Fibroblast of pulmonary artery (primary cell): ENCODE measurements at places on chromosomes 3 and 15.

- no peak for DNase-seq
These were observed 73.2 kb upstream of the ZBED2 start for GRCh38 chr3:111668326-111668725.

DNA sequence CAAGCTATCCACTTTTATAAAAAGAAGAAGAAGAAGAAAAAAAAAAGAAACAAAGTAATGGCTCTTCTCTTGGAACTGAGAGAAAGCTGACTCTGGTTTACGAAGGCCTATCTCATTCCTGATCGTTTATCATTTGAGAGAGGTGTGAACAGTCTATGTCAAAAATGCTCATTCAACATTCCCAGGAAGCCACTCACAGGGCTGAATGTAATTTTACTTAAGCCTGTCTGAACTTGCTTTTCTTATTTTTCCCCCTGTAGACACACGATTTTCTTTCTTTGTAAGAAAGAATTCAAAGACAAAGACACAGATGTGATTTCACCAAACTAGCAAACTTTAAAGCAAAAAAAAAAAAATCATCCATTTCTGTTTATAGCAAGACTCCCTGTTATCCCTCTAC lies 805.8 kb downstream of the FHIT start:
- no peak for DNase-seq

- DNase-seq: peak; percentile 61
These were observed 45.0 kb downstream of the ESYT3 start for GRCh38 chr3:138479438-138479863.

GRCh38 chr3:90055666-90056065 lies 948.2 kb downstream of the EPHA3 start:
- peak; percentile 18 for DNase-seq

GRCh38 chr3:186620213-186621092 lies 7.6 kb downstream of the AHSG start:
- DNase-seq: no peak

DNA sequence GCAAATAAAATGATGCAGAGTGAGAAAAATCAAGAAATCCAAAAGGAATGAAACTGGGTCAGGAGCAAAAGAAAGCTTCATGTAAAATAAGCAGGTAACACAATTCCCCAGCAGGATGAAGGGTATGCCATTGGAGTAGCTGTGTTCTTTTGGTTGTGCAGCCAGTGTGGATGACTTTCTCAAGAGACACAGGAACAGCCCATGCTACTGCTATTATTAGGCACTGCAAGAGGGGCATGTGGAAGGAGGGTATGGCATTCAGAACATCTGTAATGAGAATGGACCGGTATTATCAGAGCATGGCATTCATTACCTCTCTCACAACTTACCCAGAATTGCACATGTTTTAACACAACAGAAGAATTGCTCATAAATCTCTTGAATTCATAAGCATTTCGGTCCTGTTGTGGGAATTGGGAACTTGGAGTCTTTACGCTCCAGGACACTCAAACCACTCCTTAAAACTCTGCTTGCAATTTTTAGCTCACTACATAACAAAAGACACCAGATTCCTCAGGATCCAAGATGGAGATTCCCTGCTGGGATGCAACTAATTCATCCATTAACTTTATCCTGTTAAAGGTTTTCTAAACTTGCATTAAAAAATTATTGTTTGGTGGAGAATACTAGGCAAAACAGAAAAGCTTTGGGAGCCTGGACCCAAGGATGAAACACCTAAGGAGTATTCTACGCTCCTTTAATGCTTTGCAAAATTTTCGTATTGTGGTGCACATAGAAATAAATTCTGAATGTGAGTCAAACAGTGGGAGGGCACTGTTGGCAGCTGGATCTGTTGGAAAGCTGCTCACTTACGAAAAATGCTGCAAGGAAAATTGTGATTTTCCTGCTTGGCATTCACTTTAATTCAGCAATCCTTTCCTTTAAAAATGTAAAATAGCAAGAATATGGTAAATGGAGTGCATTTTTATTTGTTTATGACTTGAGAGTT lies 34.6 kb upstream of the CDIN1 start:
- DNase-seq: peak; percentile 2

DNA sequence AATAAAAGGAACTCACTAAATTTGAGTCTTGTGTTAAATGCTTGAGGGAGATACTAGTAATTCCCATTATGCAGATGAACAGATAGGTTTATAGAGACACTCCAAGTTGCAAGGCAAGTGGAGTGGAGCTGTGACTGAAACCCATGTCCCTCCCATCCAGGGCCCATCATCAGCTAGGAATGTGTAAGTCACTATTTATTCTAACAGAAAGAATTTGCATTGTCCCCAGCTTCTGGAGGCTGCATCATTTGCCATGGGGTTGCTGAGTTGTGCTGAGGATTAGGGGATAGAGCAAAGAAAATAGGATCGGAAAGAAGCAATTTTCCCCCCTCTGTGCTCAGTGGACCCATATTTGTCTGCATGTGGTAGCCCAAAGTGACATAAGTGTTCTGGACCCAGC lies 197.4 kb upstream of the RGMA start:
- DNase-seq: no peak

DNA sequence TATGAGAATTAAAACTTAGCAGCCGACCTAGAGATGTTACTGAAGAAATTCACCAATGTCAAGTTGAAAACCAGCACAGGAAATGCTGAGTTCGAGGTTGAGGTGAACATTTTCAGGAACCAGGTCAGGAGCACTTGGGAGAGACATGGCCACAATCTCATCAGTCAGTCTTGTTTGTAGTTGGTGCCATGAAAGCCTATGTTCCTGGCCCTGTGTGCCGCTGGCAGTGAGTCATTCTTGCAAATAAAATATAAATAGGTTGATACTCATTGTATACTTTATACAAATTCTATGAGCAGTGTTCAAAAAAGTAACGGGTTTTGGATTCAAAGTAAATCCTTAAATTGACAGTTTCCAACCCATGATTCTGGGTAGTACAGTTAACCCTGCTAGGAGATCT lies 1.5 kb upstream of the FSIP1 start:
- peak; percentile 33 for DNase-seq

DNA sequence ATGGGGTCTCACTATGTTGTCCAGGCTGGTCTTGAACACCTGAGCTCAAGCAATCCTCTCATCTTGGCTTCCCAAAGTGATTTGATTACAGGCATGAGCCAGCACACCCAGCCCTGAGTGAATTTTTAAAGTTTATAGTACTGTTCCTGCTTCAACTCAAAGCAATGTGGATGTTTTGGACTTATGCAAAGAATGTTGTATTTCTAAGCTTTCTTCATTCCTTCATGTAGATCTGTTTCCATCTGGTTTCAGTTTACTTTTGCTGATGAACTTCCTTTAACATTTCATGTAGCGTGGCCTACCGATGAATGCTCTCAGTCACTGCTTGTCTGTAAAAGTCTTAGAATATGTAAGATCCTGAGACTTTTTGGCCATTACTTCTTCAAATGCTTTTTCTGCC lies 23.2 kb downstream of the NRG4 start:
- DNase-seq: no peak

DNA sequence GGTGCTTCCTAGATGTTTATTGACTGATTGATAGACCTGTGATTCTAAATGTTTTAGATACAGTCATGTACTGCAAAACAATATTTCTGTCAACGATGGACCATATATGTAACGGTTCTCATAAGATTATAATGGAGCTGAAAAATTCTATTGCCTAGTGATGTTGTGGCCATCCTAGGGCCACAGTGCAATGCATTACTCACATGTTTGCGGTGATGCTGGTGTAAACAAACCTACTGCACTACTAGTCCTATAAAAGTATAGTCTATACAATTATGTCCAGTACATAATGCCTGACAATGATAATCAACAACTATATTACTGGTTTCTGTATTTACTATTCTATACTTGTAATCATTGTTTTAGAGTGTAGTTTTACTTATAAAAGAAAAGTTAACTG lies 46.8 kb downstream of the CHST2 start:
- DNase-seq: no peak

DNA sequence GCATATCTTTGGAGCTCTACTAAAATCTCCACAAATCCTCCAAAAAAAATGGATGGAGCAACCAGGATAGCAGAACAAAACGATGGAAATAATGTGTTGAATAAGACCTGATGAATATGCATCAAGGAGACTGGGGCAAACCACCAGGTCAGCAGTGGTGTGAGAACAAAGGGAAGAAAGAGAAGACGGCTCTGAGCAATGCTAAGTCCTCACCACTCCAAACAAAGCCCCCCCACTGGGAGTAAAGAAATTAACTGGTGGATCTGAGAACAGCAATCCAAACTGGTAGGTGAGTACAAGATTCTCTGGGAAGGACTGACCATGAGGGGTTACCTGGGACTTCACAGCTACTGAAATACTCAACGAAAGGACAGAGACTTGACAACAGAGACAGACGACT lies 977.3 kb downstream of the TBL1XR1 start:
- no peak for DNase-seq

- no peak for DNase-seq
These were observed 16.4 kb upstream of the PRR20G start for GRCh38 chr3:127304121-127304744.

- DNase-seq: no peak
These were observed 25.8 kb downstream of the DNASE1L3 start for GRCh38 chr3:58184982-58185360.

- no peak for DNase-seq
These were observed 184.8 kb upstream of the BCL6 start for GRCh38 chr3:187930021-187930420.

DNA sequence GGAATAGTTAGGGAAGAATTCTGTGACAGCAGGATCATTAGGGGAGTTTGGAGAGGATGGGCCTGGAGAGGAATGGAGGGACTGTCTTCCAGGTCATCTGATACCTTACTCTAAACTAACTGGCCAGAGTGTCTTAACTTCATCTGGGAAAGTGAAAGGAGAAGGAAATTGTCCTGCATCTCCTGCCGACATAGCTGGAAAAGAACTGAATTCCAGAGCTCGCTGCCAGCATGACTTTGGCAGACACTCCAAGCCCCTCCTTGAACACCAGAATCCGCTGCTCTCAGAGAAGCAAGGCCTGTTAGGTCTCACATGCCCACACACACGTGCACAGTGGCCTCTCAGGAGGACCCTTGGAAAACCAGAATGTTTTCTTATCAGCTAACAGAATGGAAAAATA lies 10.5 kb downstream of the ABI3BP start:
- DNase-seq: peak; percentile 59
